H7 (cell line): ENCODE measurements at places on chromosomes 4 and X. TPM values are rescaled to one million over a fixed set of nuclear protein-coding genes. Genes with fewer than 3 reads are reported as not detected.

DNA sequence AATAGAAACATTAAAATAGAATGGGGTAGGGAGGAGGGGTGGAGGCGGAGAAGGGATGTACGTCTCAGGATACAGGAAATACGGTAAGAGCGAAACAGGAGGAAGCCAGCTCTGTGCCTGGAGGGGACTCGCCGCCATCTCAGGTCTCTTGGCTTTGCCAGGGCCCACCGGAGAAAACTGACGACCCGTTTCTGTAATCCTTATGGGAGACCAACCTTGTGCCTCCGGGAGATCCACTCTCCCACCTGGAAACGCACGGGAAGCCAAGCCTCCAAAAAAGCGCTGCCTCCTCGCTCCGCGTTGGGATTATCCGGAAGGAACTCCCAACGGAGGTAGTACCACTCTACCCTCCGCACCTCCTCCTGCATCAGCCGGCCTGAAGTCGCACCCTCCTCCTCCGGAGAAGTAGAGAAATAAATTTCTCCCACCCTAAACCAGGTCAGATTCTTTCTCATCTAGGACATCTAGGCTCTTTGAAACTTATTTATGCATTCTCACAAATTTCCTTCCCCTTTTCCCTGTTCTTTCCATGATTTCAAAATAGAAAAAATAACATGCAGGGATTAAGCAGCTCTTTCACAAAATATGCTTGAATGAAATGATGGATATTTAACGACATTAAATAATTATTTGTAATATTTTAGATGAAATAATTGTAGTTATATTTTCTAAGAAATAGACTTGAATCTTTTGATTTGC, at the start of gene NBDY:
TSS of gene NBDY (plus strand) at position 92 of the 699 bp plus-strand sequence. CDS start at position 203, 111 bp downstream.
- DNase-seq = no peak

- no peak for DNase-seq
Observed at GRCh38 chrX:14355556-14355955, 173.8 kb upstream of the GLRA2 start.

GRCh38 chr4:11548597-11549082, 119.9 kb upstream of the HS3ST1 start:
- no peak for DNase-seq

- DNase-seq = no peak
Observed at GRCh38 chrX:129823522-129823921, 20.2 kb downstream of the ZDHHC9 start.

GRCh38 chr4:101981756-101982155, 191.2 kb downstream of the BANK1 start:
- no peak for DNase-seq

NOX1 gene
- total RNA-seq = not detected in 2 replicates

BRS3 gene
- not detected in 2 replicates for total RNA-seq

FGF13 gene
- total RNA-seq = 81.2 and 96.9 TPM in 2 replicates

NDST4 gene
- not detected in 2 replicates for total RNA-seq
